ENCODE measurements at places on chromosomes 11 and 22.

DNA sequence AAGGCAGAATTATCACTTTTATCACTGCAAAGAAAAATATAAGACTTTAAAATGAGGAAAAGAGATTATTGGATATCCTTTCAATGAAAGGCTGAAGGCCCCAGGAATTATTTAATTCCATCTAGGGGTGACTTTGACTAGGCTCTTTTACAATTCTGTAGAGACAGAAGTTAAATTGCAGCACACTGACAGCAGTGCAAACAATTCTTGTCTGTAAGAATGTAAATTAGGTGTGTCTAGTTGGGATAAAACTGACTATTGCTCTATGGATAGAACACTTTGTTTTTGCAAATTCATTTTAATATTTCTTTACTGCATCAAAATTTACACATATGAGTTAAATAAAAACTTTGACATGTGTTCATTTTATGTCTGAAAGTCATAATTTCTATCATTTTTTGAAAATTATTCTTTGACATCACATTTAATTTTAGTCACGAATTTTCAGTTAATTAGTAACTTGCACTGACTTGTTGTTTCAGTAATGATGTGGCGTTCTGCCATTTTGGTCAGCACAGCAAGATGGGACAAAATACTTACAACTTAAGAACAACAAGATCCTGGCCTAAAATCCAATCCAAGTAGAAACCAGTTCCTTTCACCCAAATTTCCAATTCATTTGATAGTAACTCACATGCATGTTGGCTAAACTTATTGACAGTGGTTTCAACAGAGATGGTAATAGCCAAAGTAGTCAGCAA is 75.1 kb downstream of the SLC36A4 start:
- peak; percentile 1 for DNase-seq

DNA sequence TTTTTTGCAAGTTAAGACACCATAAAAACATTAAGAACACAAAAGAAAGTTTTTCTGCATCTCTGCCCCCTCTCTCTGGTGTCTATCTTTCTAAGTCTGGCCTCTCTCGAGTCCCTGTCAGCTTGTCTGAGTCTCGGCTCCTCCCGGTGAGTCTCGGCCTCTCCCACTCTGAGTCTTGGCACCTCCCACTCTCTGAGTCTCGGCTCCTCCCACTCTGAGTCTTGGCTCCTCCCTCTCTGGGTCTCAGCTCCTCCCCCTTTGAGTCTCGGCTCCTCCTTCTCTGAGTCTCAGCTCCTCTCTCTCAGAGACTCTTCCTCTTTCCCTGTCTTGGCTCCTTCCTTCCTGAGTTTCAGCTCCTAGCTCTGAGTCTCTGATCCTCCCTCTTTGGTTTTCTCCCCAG is 72.5 kb upstream of the AMPD3 start:
- no peak for DNase-seq

- no peak for DNase-seq
These were observed 3.5 kb downstream of the IFT27 start for GRCh38 chr22:36772451-36772850.

GRCh38 chr11:86787656-86788055 is 12.7 kb upstream of the PRSS23 start:
- DNase-seq: no peak

GRCh38 chr22:17918840-17919239 is 105.5 kb downstream of the MICAL3 start:
- DNase-seq: no peak

- peak; percentile 67 for DNase-seq
These were observed 537 bp downstream of the EP300 start for GRCh38 chr22:41092847-41093411.

DNA sequence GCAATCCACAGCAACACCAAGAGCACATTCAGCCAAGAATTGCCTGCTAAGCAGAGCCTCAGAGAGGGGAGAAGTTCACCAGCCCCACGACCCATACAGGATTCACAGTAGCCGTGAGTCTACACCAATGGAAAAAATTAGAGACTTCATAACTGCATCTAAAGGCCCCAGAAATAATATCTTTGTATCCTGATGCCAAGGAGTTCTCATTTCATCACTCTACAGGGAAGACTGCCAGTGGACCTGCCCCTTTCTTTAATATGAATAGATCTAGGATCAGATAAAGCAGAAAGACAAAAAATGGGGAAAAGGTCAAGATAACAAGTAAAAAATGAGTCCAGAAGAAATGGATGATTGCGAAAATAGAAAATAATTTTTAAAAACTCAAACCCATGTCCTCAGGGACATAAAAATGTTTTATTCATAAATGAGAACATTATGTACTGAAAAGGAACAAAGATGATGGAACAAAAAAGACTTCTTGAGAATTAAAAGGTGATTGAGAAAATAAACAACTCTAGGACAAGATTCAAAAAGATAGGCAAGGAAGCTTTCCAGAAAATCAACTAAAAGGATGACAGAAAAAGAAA is 9.5 kb downstream of the APOL3 start:
- no peak for DNase-seq

- DNase-seq: no peak
These were observed 170.1 kb upstream of the B3GAT1 start for GRCh38 chr11:134581966-134582769.

- DNase-seq: no peak
These were observed 216.1 kb downstream of the CASP12 start for GRCh38 chr11:104682206-104682605.

DNA sequence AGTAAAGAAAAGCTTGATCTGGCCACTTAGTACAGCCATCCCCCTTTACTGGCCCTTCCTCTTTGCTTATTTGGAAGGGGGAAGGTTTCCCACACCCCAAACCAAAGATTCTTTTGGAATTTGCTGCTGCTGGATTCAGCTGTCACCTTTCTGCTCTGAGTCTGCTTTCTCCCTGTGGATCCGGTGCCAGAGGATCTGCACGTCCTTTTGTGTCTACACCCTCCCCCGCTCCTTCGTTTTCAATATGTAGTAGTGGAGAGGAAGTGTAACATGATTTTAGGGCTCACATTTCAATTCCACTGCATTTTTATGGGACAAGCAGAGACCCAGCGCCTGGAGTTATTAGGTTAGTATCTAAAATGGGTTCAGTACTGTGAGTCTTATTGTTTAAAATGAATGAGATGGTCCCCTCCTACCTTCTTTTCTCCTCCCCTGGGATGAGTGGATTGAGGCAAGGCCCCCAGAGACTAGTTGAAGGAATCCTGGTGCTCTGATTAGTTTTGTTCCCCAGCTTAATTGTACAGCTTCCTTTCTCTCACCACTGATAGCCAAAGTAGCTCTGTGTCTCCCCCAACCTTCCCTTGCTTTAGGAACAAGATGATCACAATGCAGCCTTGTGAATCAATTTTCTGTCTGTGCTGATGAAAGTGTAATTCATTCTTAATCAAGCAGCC is 30.5 kb upstream of the CABP7 start:
- no peak for DNase-seq

- no peak for DNase-seq
These were observed 7.6 kb upstream of the FOLR3 start for GRCh38 chr11:72127923-72128322.

Data from right cardiac atrium (tissue), 5 donors.